T-cell (primary cell): ENCODE measurements at places on chromosomes 6 and 20.

DNA sequence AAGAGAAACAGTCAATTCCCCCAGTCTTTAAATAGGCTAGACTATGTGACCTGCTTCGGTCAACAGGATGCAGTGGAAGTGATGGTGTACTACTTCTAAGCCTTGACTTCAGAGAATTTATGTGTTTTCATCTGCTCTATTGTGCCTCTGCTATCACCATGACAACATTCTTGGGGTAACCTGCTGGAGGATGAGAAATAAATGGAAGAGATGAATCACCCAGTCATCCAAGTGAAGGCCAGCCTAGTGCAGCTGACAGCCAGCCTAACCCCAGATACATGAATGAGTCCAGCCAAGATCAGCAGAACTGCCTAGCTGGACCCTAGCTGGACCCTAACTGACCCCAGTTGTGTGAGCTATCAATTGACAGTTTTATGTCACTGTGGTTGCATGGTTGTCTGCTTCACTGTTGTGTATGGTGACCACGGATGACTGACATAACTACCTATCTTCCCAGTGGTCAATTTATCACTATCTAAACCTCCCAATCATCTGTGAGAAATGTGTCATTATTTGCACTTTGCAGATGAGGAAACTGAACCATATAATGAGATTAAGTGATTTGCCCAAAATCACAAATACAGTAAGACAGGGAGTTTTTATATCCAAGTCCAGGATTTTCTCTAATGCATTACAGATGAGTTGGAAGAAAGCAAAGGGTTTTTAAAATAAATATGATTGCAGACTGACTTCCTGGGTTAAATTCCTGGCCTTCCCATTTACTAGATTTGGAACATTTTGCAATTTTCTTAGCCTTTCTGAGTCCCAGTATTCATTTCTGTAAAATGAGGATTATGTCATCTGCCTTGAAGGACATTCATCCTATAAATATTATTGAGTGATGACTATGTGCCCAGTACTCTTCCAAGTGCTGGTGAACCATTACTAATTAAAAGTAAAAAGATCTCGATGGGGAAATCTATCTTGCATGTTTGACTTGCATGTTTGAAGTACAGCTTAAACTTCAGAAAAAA is 136.4 kb upstream of the PLCB4 start:
- no peak for DNase-seq

DNA sequence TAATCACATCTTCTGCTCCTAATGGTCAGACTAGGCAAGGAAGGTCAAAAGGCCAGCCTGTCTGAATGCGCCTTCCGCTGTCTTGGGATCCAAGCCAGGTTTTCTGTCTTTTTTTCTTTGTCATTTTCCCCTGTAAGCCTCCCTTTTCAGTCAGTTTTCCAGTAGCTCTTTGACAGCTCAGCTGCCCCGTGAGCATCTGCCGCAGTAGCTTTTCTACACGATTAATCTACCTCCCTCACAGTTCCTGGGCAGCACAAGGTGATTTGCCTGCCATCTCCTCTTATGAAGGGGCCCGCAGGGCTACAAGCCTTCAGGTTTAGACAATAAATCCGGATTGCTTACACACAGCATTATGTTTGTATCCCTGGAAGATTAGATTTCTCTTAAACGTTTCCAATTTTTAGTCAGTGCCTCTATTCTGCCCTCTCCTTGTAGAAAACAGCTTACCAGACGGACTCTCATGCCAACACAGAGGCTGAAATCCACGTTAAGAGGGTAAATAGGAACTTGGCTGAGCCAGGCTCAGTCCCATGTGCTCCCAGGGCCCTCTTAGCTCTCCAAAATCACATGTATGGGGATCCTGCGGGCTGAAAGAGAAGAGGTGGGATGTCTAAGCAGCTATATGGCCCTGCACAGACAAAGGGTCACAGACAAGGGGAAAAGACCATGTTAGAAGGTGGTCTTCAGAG is 77.2 kb downstream of the LY86 start:
- DNase-seq, result no peak

- no peak for DNase-seq
Observed at GRCh38 chr6:7434672-7435071, 45.1 kb downstream of the RIOK1 start.

GRCh38 chr20:3077618-3078134 is 6.3 kb downstream of the OXT start:
- DNase-seq, result no peak

DNA sequence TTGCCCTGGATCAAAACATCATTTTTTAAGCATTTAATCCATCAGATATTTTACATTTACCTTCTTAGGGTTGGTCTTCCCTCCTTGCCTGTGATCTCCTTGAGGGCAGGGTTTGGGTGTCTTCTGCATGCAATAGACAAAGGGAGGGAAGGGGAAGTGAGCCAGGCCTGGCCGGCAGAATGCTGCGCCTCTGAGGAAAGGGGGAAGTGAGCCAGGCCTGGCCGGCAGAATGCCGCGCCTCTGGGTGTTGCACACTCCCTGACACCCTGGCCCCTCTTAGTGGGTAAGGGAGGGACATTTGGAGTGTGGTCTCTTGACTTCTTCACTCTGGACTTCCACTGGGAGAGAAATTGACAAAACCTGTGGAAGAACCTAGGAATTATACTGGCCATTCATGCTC is 12.4 kb downstream of the PSMF1 start:
- DNase-seq, result no peak

- DNase-seq, result no peak
Observed at GRCh38 chr6:88616380-88616779, 347.0 kb downstream of the RNGTT start.

- DNase-seq, result no peak
Observed at GRCh38 chr6:8837343-8837742, 402.0 kb upstream of the SLC35B3 start.

DNA sequence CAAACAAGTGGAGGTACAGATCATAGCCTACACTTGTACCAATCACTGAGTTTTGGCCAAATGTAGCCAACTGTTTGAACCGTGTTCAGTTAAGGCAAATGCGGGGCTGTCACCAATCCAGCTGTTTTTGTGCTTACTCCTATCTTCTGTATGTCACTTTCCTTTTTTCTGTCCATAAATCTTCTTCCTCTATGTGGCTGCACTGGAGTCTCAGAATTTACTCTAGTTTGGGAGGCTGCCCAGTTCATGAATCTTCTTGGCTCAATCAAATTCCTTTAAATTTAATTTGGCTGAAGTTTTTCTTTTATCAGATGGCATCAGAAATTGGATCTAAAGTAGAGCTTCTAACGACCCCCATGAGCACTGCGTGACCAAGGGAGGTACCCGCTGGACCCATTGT is 11.7 kb upstream of the STX7 start:
- no peak for DNase-seq

GRCh38 chr6:169044381-169045230 is 209.0 kb downstream of the THBS2 start:
- DNase-seq, result no peak

DNA sequence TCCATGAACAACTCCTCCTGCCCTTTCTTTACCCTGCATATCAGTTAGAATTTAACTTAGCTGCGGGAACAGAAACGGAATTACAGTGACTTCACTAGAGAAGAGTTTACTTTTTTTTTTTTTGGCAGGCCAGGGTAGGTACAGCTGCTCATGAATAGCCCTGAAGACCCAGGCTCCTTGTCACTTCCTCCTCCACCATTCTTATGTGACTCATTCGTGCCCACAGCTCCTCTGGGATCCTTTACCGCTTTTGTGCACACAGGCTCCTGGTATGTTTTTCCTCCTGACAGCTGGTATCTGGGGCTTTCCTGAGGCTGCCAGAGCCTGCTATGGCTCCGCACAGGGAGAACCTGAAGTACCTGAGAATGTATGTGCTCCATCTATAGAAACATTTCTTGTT is 3.9 kb upstream of the KCNS1 start:
- DNase-seq, result no peak

DNA sequence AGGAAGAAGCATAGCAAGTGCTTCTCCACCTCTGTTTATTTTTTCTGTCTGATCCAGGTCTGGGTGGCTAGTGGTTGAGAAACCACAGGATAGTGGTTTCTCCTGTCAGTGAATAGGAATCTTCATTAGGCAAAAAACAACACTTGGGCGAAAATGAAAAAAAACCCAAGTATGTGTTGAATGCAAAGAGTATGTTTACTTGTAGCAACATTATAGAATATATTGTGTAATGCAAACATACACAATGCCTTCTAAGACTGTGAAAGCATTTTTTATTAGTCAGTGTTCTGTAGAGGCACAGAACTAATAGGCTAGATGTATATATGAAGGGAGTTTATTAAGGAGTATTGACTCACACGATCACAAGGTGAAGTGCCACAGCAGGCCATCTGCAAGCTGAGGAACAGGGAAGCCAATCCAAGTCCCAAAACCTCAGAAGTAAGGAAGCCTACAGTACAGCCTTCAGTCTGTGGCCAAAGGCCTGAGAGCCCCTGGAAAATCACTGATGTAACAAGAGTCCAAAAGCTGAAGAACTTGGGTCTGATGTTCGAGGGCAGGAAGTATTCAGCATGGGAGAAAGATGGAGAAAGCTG is 111.1 kb downstream of the UST start:
- DNase-seq, result no peak

DNA sequence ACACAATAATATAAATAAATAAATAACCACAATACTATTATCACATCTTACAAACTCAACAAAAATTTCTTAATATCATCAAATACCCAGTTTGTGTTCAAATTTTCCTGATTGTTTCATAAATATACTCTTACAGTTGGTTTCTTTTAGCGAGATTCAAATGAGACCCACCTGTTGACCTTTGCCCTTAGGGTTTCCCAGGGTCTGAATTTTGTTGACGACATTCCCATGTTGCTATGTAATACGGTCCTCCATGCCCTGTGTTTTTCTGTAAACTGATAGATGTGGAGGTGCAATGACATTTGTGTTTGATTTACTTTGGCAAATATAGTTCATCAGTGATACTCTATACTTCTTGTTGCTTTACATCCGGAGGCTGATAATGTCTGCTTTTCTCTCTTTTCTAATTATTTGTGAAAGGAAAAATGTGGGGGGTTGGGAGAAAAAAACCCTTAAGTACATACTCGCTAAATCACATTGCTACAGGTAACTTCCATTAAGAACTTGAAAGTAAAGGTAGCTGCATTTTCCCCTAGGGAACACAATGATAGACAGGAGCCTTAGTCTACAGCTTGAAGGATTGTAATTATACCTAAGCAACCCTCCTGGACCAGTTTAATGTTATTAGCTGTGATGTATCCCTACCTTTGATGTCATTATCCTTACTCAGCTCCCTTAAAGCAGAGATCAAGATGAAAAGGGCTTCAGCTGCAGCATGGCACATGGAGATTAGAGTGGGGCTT is 6.6 kb downstream of the MOG start:
- no peak for DNase-seq

GRCh38 chr6:157017861-157018260 is 240.7 kb downstream of the ARID1B start:
- DNase-seq, result no peak

DNA sequence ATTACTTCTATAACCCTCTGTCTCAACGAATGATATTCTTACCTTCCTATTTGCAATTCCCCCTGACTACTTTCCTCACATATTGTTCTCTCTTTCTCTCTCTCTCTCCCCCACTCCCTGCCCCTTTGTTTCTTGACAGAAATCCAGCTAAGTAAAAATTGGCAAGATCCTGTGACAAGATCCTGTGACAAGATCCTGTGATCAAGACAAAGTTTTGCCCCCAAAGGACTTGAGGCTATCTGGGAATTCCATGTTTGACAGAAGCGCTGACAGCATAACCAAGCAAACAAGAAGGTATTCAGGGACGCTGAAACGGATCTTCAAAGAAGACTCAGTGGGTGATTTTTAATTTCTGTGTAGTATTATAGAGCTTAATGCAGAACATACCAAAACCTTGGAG is 5.5 kb upstream of the HBS1L start:
- DNase-seq, result no peak

DNA sequence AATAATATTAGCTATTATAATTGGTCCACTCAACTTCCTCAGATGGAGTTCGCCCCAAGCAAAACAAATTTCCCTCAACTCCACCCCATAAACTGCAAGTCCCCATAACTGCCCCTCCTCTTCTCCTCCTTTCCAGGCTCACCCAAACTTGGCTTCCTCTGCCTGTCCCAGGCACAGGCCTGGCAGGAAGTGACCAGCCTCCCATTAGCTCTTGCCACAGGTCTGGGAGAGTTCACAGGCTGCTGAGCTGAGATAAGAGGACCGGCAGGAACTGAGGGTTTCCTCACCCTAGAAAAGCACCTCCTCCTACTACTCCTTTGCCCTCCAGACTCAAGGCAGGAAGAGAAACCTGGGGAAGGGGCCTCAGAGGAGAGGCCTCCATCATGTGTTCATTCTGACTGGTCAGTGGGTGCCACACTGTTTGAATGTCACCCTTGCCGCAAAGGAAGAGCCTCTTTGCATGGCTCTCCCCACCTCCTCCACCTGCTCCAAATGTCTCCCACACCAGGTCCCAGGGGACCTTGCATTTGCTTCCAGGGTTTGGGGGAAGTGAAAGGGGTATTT is 24.5 kb upstream of the SMIM29 start:
- no peak for DNase-seq

DNA sequence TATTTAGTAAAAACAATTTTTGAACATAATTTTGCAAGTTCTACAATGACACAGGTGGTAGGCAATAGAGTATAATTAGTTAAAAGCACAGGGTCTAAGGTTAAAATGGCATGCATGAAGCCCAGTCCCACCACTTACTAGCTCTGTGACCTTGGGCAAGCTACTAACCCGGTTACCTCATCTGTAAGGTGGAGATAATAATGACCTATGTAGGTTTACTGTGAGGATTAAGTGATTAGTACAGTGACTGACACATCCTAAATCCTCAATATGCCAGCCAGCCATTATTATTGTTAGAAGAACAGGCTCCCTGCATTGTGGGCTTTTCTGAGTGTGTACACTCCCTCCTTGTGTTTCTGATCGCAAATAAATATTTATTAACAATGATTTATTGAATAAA is 26.2 kb downstream of the ATXN1 start:
- no peak for DNase-seq

GRCh38 chr6:39444479-39445019 is 122.0 kb upstream of the KCNK16 start:
- DNase-seq, result no peak

DNA sequence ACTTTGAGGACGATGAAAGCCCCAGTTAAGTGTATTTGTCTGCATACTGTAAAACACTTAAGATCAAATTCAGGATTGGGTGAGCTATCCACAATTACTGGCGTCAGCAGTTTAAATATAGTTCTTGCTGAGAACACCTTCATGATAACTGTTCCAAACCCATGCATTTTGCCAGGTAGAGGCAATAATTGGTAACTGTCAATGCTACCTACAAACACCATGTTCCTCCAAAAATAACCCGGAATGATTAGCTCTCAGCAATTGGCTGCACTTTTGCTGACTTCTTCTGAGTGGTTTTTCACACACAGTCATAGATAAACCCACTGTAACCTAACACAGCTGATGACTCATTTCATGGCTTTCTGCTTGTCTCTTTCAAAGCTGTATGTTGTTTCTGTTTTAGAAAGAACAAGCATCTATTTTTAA is 1358.6 kb upstream of the GJE1 start:
- no peak for DNase-seq

GRCh38 chr6:41373627-41373918 is 38.2 kb downstream of the NCR2 start:
- no peak for DNase-seq
